Peyer's patch (tissue), 4 donors: ENCODE measurements at places on chromosomes 1 and 21.

- no peaks in the 10 kb centered on the region for H3K36me3 ChIP-seq
- no peak overlapping the region for H3K27ac ChIP-seq
- no peak for DNase-seq
- no peaks in the 10 kb centered on the region for H3K27me3 ChIP-seq
- no peaks in the 10 kb centered on the region for H3K4me1 ChIP-seq
Measured at GRCh38 chr1:2587860-2588571, 1.4 kb downstream of the PRXL2B start.

GRCh38 chr1:3584915-3585314 lies 26.4 kb downstream of the MEGF6 start:
- H3K4me3 ChIP-seq: no peak overlapping the region
- H3K4me1 ChIP-seq: no peaks in the 10 kb centered on the region
- no peaks in the 10 kb centered on the region for H3K36me3 ChIP-seq

DNA sequence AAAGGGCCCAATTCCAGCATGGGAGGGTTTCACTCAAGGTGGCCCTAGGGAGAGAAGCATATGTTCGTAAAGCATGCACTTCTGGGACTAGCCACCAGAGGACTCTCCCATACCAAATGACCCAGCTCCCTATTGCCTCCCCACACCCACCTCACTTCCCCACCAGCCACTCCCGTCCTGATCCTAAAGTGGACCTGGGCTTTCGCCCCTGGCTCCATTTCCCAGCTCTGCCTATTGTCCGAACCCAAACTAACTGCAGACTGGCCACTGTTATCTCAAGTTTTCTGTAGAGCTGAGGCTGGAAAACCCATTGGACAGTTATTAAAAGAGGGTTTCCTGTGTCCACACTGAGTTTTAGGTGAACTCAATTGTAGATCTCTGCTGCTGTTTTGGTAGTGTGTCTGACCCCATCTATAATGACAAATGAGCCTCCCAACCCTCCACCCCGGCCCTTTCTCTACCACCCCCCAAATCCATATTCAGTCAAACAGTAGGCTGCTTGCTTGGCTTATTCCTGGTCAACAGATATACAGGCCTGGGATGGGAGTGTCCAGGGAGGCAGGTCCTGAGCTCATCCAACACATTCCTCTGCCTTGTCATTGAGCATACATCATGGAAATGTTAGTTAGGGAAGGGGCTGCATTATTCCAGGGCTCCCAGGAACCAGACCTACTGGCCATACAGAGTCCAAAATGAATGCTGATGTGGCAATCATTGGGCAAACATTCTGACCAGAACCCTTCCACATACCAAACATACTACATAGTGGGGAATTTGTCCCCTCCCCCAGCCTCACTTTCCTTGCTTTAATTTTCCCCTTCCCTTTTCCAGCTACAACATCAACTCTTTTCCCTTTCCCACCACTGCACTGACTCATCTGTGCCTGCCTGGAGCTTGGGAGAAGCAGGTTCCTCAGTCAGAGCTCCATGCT lies 59.2 kb downstream of the ABCA4 start:
- no peaks in the 10 kb centered on the region for H3K4me1 ChIP-seq
- H3K27ac ChIP-seq: no peak overlapping the region
- no peak overlapping the region for H3K4me3 ChIP-seq
- peak; percentile 75 for DNase-seq
- no peaks in the 10 kb centered on the region for H3K36me3 ChIP-seq
- no peaks in the 10 kb centered on the region for H3K27me3 ChIP-seq

- no peak overlapping the region for H3K27ac ChIP-seq
- no peaks in the 10 kb centered on the region for H3K27me3 ChIP-seq
- no peaks in the 10 kb centered on the region for H3K4me1 ChIP-seq
- H3K4me3 ChIP-seq: no peak overlapping the region
- no peaks in the 10 kb centered on the region for H3K36me3 ChIP-seq
Measured at GRCh38 chr21:34574601-34575529, 40.0 kb downstream of the RCAN1 start.

GRCh38 chr21:33539616-33540015 lies 2.3 kb downstream of the GART start:
- H3K27ac ChIP-seq: peak overlapping the region; percentile 60
- no peak overlapping the region for H3K4me3 ChIP-seq
- no peaks in the 10 kb centered on the region for H3K27me3 ChIP-seq
- DNase-seq: no peak

- H3K27me3 ChIP-seq: no peaks in the 10 kb centered on the region
- H3K4me1 ChIP-seq: no peaks in the 10 kb centered on the region
- H3K36me3 ChIP-seq: no peaks in the 10 kb centered on the region
- no peak overlapping the region for H3K27ac ChIP-seq
- H3K4me3 ChIP-seq: no peak overlapping the region
Measured at GRCh38 chr1:41351262-41352151, 9.7 kb upstream of the FOXO6 start.

- no peaks in the 10 kb centered on the region for H3K36me3 ChIP-seq
- DNase-seq: no peak
Measured at GRCh38 chr1:99594205-99594604, 51.7 kb upstream of the PALMD start.

GRCh38 chr21:30979054-30979453 lies 59.2 kb downstream of the KRTAP19-8 start:
- no peak overlapping the region for H3K27ac ChIP-seq
- no peak for DNase-seq
- H3K27me3 ChIP-seq: no peaks in the 10 kb centered on the region
- H3K4me3 ChIP-seq: no peak overlapping the region

- no peak overlapping the region for H3K27ac ChIP-seq
- no peak for DNase-seq
- H3K4me1 ChIP-seq: no peaks in the 10 kb centered on the region
- no peaks in the 10 kb centered on the region for H3K36me3 ChIP-seq
Measured at GRCh38 chr1:156246781-156247459, 936 bp downstream of the PAQR6 start.

- no peak for DNase-seq
- no peak overlapping the region for H3K27ac ChIP-seq
- no peaks in the 10 kb centered on the region for H3K36me3 ChIP-seq
- H3K4me1 ChIP-seq: no peaks in the 10 kb centered on the region
- no peak overlapping the region for H3K4me3 ChIP-seq
Measured at GRCh38 chr1:19066248-19066873, 109.9 kb upstream of the IFFO2 start.

DNA sequence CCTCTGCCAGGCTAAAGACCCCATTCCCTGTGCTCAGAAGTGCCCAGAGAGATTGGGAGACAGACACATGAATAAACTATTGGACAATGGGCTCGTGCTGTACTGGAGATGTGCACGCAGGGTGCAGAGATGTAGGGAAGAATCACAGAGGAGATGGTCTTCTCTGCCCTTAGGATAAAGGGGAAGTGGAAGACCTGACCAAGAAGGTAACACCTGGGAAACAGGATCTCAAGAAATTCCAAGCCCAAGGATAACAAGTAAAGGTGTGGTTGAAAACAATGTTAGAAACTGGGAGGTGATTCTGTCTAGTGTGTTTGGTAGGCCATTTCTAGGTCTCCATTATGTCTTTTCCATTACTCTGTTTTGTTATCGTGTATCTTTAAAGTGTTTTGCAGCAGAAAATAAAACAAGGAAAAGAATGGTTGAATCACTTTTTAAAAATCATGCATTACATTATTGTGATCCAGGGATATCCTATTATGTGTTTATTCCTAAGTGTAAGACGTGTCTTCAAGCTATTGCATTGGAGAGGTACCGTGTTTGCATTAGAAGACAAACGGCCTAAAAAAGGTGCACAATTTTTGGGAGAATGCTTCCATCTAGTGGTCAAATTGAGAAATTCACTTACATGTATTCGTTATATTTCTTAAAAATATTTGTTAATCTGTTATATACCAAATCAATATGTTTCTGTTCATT lies 40.8 kb upstream of the KCTD3 start:
- no peak overlapping the region for H3K27ac ChIP-seq
- H3K27me3 ChIP-seq: no peaks in the 10 kb centered on the region
- H3K4me1 ChIP-seq: no peaks in the 10 kb centered on the region
- H3K4me3 ChIP-seq: no peak overlapping the region
- no peak for DNase-seq

DNA sequence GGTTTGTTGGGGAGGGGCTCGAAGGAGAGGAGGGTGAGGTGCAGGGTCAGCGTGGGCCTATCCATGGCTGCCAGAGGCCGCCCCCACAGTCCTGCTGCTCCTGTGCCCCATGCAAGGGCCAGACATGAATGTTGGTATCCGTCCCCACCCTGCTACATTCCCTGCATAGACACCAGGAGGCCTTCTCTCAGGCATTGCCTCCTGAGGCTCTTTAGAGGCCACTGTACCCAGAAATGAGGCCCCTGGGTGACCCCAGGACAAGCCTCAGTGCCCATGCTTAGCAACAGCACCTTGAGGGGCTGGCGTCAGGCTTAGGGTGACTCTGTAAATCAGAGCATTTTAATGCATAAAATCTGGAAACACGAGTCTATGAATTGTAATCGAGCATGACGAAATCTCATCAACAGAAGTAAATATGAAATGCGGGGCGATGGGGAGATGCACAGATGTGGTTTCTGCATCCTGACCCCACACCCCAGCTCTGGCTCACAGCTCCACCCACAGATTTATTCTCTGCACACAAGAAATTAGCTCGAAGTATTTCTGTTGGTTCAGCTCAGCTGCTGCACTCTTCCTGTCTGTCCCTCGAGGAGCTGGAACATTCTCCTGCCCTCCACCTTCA lies 124.0 kb upstream of the CSF3R start:
- H3K4me3 ChIP-seq: no peak overlapping the region
- no peaks in the 10 kb centered on the region for H3K36me3 ChIP-seq
- no peak for DNase-seq
- H3K27ac ChIP-seq: no peak overlapping the region

GRCh38 chr1:38500352-38500751 lies 359.2 kb downstream of the RRAGC start:
- no peaks in the 10 kb centered on the region for H3K27me3 ChIP-seq
- no peaks in the 10 kb centered on the region for H3K4me1 ChIP-seq
- no peaks in the 10 kb centered on the region for H3K36me3 ChIP-seq
- H3K4me3 ChIP-seq: no peak overlapping the region

- DNase-seq: no peak
- no peaks in the 10 kb centered on the region for H3K4me1 ChIP-seq
- no peaks in the 10 kb centered on the region for H3K27me3 ChIP-seq
- no peak overlapping the region for H3K27ac ChIP-seq
Measured at GRCh38 chr1:227889863-227890405, 57.8 kb downstream of the WNT9A start.

GRCh38 chr1:24384251-24385090 lies 29.1 kb downstream of the STPG1 start:
- H3K27ac ChIP-seq: no peak overlapping the region
- no peak overlapping the region for H3K4me3 ChIP-seq
- no peaks in the 10 kb centered on the region for H3K4me1 ChIP-seq
- H3K27me3 ChIP-seq: no peaks in the 10 kb centered on the region

GRCh38 chr21:24896735-24897124 lies 710.6 kb downstream of the MRPL39 start:
- H3K4me3 ChIP-seq: no peak overlapping the region
- H3K27me3 ChIP-seq: no peaks in the 10 kb centered on the region
- H3K27ac ChIP-seq: no peak overlapping the region

DNA sequence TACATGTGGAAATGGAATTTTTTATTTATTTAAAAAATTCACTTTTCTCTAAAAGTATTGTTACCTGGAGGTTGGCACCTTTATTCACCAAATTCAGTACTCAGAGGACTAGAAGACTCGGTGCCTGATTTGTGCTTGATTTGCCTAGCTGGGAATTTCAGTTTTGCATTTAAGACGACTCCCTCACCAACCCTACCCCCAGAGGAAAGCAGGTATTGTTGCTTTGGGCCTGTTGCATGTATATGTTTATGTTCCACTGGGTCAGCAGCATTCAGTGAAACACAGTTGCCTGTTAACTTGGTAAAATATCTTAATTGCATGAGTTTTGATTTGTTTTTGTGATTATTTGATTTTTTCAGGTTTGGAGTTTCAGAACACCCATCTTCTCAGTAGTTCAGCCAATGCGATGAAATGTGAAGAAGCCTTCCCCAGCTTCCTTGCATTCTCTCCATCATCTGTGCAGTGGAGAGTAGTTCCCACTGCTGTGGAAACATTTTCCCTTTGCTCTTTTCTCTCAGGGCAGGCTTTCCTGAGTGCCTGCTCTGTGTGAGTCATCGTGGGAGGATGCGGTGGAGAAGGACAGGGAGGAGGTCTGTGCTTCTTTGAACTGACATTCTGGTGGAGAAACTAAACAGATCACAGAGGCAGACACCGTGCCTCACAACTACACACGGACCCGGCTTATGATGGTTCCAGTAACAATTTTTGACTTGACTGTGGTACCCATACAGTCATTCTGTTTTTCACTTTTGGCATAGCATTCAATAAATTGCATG lies 6.4 kb downstream of the ADARB1 start:
- no peak overlapping the region for H3K27ac ChIP-seq
- H3K36me3 ChIP-seq: no peaks in the 10 kb centered on the region
- H3K27me3 ChIP-seq: no peaks in the 10 kb centered on the region
- no peak for DNase-seq

- no peak overlapping the region for H3K27ac ChIP-seq
- H3K4me1 ChIP-seq: no peaks in the 10 kb centered on the region
- H3K4me3 ChIP-seq: no peak overlapping the region
Measured at GRCh38 chr1:169722779-169723178, 11.1 kb downstream of the SELE start.

DNA sequence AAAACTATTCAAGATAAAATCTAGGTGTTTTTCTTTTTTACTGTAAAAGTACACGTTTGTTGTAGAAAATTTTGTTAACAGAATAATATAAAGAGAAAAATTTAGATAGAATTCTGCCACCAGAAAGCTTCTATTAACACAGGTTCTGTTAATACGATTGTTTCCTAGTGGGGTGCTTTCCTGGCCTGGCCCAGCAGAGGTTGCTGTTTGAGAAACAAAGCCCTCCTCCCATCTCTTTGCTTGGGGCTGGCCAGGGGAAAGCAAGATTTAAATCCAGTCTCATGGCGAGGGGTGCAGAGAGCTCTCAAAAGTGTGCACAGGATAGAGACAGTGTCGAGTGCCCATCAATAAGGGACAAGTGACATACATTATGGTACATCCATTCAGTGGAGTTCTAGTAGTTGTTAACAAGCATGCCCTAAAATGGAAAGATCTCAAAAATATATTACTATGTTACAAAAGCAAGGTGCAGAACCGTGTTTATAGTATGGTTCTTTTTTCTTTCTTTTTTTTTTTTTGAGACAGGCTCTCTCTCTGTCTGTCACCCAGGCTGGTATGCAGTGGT lies 14.6 kb upstream of the ACBD3 start:
- no peak for DNase-seq
- no peak overlapping the region for H3K4me3 ChIP-seq
- H3K4me1 ChIP-seq: no peaks in the 10 kb centered on the region

GRCh38 chr1:156703741-156704140 lies 1.6 kb downstream of the CRABP2 start:
- H3K4me3 ChIP-seq: no peak overlapping the region
- H3K27ac ChIP-seq: no peak overlapping the region
- no peaks in the 10 kb centered on the region for H3K36me3 ChIP-seq

- no peaks in the 10 kb centered on the region for H3K27me3 ChIP-seq
- H3K36me3 ChIP-seq: no peaks in the 10 kb centered on the region
- DNase-seq: no peak
- H3K27ac ChIP-seq: no peak overlapping the region
Measured at GRCh38 chr21:42971897-42972275, 2.5 kb upstream of the PKNOX1 start.
